GM23338 (cell line): ENCODE measurements at places on chromosomes 6 and 20. TPM values are rescaled to one million over a fixed set of nuclear protein-coding genes. Genes with fewer than 3 reads are reported as not detected.

DNA sequence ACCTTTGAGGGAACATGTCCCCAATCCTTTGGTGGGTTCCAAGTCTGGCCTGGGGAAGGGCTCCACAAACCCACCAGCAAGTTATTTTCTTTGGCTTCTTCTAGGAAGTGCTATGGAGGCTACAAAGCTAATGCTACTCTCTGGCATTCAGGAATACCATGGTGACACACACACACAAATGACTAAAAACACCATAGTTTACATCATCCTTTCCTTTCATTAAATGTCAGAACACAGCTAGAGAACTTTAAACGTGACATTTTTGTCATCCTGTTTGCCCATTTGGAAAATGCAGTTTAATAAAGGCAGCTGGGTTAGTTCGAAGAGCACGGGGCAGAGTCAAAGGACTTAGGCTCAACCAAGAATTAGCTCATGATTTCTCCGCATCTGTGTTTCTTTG is 40.2 kb upstream of the PROKR2 start:
- H3K4me3 ChIP-seq = no peak overlapping the region
- no peaks in the 10 kb centered on the region for H3K27me3 ChIP-seq
- DNase-seq = no peak
- H3K27ac ChIP-seq = no peak overlapping the region

The C20orf202 gene
- total RNA-seq = not detected in 2 replicates

The NFATC2 gene
- total RNA-seq = 0.39 and 0.59 TPM in 2 replicates

GRCh38 chr6:148426317-148426977 is 83.8 kb downstream of the SASH1 start:
- H3K36me3 ChIP-seq = no peaks in the 10 kb centered on the region
- DNase-seq = no peak
- H3K4me1 ChIP-seq = no peaks in the 10 kb centered on the region
- no peak overlapping the region for H3K4me3 ChIP-seq
- H3K27ac ChIP-seq = no peak overlapping the region
- H3K27me3 ChIP-seq = no peaks in the 10 kb centered on the region

The PTPN1 gene
- total RNA-seq = 26.2 and 26.4 TPM in 2 replicates

DNA sequence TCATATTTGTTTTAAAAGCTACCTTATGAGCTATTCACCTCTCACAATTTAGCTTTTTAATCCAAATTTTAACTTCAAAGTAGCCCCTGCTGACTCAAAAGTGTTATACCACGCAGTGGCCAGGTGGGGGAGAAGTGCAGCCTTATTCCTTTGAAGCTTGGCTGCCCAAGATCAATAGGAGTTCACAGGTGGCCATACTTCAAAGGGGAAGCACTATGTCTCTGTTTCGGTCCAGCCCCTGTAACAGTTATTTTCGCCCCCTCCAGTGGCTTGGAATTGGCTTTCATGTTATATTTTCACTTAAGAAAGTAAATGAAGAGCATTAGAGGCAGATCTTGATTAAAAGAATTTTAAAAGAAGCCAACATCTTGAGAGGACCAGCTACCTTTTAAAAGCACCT is 608.4 kb downstream of the EPHA7 start:
- H3K27ac ChIP-seq = no peak overlapping the region
- no peak overlapping the region for H3K4me3 ChIP-seq
- no peaks in the 10 kb centered on the region for H3K27me3 ChIP-seq
- no peaks in the 10 kb centered on the region for H3K36me3 ChIP-seq

DNA sequence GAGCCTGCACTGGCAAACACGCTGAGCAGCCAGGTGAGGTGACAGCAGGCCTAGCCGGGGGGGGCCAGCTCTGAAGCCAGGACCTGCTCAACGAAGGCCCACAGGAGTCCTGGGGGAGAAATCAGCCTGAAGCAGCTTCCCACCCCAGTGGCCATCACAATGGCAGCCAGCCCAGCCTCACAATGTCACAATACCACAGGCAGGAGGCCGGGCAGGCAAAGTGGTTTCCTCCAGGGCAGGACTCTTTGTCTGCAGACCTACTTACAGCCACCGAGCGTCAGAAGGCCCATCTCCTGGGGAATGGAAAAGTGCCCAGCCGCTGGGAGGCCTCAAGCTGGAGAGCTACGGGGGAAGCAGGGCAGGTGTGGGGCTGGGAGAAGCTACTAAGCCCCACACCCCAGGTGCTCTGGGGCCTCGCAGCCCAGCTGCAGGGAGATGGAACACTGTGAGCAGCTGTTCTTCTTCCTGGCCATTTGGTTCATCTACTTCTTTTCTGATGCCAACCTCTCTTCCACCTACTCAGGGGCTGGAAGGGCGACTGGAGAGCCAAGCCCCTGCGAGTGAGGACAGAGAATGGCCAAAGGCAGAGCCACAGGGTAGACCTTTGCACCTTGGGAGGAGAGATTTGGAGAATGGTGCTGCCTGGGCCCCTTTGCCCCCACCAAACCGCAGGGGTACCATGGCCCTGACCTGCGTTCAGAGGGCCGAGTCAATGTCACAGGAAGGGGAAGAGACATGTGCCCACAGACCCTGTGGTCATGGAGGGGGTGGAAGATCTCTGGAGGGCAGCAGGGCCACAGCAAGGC is 22.3 kb upstream of the AVP start:
- no peaks in the 10 kb centered on the region for H3K36me3 ChIP-seq
- H3K4me3 ChIP-seq = no peak overlapping the region
- H3K27ac ChIP-seq = no peak overlapping the region
- H3K27me3 ChIP-seq = no peaks in the 10 kb centered on the region
- DNase-seq = peak; percentile 27
- H3K4me1 ChIP-seq = no peaks in the 10 kb centered on the region
